Dorsolateral prefrontal cortex (tissue), 122 donors: ENCODE measurements at places on chromosomes 4 and X.
A peak's percentile ranks its signal among the peaks of the same experiment; 100 is the strongest.

- DNase-seq: no peak
Measured at GRCh38 chr4:69039071-69039470, 57.2 kb upstream of the UGT2B7 start.

- no peak for DNase-seq
Measured at GRCh38 chr4:123444290-123444731, 47.7 kb downstream of the SPRY1 start.

GRCh38 chr4:130233377-130234047 lies 1137.6 kb downstream of the C4orf33 start:
- no peak for DNase-seq

DNA sequence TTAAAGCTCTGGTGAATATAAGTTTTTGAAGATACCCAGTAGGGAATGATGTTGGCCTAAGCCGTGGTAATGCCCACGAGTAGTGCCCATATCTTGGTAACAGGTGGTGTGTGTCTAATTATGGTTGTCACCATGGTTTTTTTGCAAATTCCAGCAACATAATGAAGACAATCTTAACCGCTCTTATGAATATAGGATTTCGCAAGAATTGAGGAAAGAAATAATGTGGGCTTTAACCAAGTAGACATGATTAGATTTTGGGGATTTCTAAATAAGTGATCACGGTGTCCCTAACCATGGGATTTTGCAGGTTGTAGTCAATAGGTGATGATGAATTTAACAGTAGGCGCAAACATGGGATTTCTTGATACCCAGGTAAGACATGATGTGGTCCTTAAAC lies 2.5 kb downstream of the ATXN3L start:
- no peak for DNase-seq

DNA sequence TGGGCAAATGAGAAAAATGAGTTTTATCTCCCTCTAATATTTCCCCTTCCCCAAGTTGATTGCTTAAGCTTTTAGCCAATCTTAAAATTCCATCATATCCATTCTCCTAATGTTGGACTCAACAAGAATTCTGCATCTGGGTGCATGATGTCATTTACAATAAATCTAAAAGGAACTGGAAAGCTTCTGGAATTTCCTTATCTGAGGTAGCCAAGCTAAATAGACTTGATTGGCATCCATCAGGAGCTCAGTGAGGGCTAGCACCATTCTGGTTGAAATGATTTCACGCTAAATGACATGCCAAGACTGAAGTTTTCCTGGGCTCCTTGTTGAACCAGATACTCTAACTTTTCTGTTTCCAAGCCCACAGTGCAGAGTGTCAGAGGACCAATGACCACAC lies 110.3 kb upstream of the SCML1 start:
- DNase-seq: no peak

GRCh38 chr4:47032405-47033106 lies 1.2 kb downstream of the GABRB1 start:
- peak; percentile 83 for DNase-seq

DNA sequence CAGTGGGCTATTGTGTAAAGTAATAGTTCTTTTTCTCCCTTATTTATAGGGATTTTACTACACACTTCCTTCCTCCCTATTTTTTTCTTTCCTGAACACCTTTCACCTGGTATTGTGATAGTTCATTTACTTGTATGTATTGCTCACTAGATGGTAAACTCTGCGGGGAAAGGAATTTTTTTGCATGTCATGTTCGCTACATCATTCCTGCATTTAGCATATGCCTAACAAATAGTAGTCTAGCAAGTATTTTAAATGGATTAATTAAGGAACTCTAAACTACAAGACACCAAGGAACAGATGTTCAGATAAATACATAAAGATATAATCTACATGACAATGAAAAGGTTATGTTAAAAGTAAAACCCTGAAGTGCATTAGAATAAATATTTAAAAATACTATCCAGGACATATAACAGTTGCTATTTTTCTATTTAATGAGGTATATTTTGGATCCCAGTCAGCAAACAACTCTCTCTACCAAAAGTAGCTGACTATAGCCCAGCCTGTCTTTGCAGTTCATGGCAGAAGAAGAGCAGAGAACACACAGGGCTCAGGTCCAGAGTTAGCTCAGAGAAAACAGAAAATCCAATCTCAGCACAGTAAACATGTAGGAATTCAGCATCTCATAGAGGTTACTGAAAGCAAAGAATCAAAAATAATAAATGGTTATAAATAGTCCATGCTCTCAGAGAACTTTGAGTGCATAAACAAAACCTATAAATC lies 87.8 kb downstream of the PACRGL start:
- DNase-seq: no peak

DNA sequence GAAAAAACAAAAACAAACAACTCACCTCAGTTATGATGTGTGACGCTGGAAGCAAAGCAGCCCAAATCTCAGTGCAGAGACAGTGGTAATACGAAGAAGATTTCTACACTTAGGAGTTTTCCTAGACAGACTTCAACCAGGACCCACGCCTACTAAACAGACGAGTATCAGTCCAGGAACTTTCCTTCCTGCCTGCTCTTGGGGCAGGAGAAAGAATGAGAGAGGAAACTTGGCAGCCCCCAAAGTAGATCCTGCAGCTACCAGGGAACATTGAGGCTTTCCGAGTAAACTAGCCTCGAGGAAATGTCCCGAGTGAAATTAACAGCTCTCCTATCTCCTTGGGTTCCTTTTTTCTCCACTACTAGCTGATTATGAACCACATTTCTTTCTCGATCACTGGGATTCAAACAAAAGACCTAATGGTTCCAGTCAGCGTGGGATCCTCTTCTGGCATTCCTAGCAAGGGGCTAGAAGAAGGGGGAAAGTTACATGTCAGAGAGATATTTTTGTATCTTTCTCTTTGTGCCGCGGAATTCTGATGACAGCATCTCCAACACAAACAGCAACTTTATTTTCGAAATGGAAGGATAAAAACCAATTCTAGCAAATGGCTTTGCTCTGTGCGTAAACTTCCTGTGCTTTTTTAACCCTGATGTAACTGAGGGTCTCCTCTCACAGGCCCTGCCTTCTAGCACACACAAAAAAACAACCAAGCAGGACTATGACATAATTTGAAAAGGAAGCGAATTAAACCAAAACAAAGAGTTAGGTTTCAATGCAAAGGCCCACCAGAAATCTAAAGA lies 53.2 kb downstream of the PPM1K start:
- DNase-seq: no peak

DNA sequence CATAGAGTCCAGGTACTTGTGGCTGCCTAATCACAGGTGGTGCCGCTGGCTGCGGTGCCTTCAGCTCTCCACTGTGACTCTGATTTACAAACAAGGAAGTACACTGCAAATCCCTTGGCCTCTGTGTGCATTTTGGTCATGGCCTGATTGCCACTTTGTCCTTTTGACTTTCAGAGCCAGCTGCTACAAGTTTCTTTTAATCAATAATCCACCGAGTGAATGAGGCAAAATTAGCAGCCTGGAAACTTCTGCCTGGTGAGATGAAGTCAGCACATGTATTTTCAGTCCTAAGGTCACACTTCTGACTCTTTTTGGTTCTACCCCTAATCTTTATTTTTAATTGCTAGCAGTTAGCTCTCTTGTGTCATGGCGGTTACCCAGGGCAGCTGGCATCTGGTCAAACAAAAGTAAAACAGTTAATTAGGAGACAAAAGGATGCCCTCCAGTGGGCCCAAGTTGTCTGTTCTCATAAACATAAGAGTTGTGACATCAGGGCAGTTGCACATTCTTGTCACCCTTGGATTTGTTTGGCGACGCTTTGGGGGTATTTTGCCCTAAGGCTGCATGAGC lies 62.3 kb upstream of the LNX1 start:
- DNase-seq: no peak

- no peak for DNase-seq
Measured at GRCh38 chr4:146428298-146428697, 93.4 kb downstream of the SLC10A7 start.

DNA sequence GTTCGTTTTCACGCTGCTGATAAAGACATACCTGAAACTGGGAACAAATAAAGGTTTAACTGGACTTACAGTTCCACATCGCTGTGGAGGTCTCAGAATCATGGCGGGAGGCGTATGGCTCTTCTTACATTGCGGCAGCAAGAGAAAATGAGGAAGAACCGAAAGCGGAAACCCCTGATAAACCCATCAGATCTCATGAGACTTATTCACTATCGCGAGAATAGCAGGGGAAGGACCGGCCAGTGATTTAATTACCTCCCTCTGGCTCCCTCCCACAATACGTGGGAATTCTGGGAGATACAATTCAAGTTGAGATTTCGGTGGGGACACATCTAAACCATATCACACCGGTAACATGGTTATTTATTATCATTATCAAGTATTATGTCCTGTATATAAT lies 2204.5 kb downstream of the ARAP2 start:
- no peak for DNase-seq

GRCh38 chr4:146674829-146675570 lies 36.3 kb downstream of the POU4F2 start:
- DNase-seq: no peak

DNA sequence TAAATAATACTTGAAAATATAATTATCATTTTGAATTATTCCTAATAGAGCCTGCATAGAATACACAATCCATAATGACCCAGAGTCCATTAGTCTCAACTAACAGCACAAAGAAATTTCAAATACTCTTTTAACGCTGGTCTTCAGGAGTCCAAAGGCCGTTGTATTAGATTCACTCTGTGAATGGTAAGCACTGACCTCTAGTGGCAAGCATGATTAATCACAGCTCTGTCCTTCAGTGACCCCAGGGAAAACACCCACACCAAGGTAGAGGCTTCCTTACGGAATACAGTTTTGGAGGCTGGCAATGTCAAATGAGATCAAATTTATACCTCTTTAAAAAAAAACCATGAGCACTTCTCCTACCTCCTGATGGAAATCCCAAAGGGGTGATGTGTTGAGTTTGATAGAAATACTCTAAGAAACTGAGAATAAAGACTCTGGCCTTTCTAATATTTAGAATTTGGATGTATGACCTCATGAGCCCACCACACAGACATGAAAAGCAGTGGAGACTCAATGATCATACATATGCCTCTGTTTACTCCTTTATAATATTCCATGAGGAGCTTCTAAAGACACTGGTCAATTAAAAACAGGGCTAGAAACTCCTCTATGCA lies 147.2 kb upstream of the DKK2 start:
- no peak for DNase-seq

- no peak for DNase-seq
Measured at GRCh38 chr4:132792310-132792709, 356.8 kb upstream of the PCDH10 start.

DNA sequence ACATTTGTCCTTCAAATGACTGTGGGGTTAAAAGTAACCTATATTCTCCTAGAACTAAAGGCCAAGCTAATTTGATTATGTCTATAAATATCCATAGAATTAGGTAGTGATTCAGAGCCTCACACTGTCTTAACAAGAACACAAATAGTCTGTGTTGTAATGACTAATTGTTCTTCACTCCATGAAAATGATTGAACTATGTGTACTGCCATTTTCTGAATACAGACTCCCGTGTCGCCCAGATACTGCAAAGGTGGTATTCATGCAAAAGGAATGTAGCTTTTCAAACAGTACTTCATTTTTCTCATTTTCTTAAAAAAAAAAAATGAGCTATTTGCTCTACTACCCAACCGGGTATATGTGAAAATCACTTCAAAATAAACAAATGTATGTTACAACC lies 11.3 kb upstream of the PHKA2 start:
- DNase-seq: no peak

GRCh38 chr4:19241895-19242294 lies 1009.8 kb upstream of the SLIT2 start:
- no peak for DNase-seq

- no peak for DNase-seq
Measured at GRCh38 chrX:96683997-96684338, 674 bp upstream of the DIAPH2 start.

DNA sequence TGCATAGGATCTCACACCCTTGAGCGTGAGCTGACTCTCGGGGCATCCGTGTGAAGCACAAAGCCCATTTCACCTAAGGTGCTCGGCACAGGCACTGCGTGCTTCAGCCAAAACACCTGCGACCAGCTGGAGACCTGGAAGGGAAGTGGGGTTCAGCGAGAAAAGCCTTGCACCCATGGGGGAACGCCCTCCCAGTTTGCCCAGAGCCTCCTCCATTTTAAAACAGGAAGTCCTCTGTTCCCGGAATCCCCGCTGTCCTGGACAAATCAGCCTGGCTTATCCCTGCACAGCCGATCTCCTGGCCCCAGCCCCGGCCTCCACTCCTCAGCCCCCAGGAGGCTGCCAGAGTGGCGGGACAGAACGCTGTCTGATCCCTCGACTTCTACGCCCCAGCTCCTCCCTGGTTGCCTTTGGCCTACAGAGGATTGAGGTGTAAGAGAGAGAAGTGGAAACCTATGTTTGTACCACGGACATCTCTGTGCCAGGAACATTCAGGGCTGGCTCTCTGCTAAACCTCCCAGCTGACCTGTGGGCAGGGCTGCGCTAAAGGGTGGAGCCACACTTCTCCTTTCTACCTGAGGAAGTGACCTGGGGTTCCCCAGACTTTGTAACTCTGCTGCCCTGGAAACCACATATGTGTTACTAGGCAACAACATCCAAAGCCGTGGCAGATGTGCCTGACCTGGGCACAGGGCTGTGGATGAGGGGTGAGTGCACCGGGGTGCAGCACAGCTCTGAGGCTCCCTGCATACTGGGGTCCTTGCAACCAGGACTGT lies 3.8 kb upstream of the C4orf50 start:
- DNase-seq: no peak

DNA sequence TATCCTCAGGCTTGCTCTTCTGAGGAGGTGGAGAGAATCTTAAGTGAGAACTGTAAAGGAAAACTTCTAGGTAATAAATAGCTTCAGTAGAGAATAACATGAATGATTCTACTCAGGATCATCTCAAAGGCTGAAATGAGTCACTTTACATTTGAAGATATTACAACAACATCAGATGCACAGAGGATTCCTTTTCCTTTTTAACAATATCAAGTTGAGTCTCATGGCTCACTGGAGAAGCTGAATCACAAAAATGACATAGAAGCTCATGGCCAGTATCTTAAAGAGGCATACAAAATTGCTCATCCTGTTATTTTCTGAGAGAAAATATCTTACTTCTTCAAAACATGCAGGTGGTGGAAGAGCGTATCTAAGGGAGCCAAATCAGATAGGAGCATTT lies 72.5 kb upstream of the EMCN start:
- no peak for DNase-seq

GRCh38 chr4:33025236-33025635 lies 2305.1 kb downstream of the PCDH7 start:
- no peak for DNase-seq

- DNase-seq: no peak
Measured at GRCh38 chrX:54208531-54208930, 25.5 kb upstream of the FAM120C start.

DNA sequence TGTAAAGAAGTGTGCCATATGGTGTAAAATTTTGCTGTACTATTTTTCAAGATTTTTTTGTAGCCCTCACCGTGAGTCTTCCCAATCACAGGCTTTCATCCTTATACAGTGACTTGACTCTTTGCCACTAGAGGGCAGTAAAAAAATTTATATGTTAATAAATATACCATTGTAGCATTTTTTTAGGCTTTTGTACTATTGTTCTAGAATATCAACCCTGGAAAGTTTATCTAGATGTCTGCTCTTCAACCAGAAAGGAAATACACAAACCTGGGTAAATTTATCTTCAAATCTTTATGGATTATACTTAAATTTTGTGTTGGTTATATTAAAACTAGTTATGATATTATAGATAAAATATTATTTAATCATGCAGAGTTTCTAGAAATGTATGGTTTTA lies 235.3 kb downstream of the TENM3 start:
- DNase-seq: no peak

GRCh38 chrX:135463937-135464336 lies 42.2 kb downstream of the SMIM10L2A start:
- no peak for DNase-seq
